ENCODE measurements at places on chromosomes 1 and 21.
A peak's percentile ranks its signal among the peaks of the same experiment; 100 is the strongest.

- peak; percentile 37 for DNase-seq
Measured at GRCh38 chr1:174914991-174915390, 84.8 kb upstream of the CACYBP start.

DNA sequence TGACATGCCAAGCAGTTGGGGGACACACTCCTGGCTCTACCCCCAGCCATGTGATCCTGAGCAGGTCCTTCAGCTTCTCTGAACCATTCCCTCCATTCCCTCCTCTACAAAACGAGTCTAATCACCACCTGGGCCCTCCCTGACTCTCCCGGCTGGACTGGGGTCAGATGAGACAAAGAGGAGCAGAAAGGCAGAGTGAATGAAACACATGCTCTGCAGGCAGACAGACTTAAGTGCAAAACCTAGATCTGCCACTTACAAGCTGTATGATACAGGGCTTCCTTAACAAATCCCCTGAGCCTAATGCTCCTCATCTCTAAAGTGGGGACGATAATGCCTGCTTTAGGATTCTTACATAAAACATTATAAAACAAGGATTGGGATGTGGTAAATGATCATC, 17.3 kb downstream of the RIMS3 start:
- DNase-seq = no peak

GRCh38 chr1:34709547-34709946, 45.3 kb upstream of the GJB5 start:
- DNase-seq = no peak

DNA sequence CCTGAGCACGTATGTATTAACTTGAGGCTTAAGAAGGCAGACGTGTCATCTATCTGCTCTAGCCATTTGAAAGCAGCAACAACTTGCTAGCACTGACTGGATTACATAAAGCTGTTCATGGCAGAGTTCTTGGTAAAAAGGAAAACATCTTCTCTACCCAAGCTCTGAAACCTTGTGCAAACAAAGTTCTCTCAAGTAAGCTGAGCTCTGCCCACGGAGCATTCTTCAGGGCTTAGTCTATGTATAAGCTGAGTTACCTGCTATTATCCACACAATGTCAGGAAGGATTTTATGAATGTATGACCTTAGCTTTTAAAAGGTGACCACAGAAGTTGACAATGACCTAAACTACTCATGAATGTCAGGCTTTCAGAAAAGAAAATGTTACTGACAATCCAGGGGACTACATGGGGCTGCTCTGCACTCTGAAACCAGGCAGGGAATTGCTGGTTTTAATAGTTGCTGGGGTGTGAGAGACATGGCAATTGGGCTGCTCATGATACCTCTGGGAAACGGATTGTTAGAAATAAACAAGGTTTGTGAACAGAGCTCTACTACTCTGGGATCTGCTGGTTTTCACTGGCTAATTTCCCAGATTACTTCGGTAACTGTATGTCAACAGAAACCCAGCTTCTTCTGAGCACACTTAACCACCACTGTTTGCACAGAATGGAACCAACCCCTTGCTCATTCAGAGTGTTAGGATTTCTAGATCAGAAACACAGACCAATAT, 29.6 kb upstream of the CCN1 start:
- no peak for DNase-seq

GRCh38 chr1:226945106-226945857, 5.2 kb downstream of the COQ8A start:
- no peak for DNase-seq

DNA sequence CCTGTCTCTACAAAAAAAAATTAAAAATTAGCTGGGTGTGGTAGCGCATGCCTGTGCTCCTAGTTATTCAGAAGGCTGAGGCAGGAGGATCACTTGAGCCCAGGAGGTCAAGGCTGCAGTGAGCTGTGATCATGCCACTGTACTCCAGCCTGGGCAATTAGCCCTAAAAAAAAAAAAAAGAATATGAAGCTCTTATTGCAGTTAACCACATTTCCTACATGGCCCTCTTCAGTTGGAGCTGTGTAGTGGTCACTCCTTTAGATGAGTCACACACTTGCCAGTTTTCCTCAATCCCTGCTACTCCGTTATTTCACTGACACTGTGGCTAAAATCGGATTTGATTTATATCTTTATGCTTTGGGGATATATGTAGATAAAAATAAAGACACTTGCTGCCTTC, 11.8 kb downstream of the NFYC start:
- DNase-seq = peak; percentile 42

- no peak for DNase-seq
Measured at GRCh38 chr1:182671750-182672486, 12.5 kb downstream of the RGS8 start.

- no peak for DNase-seq
Measured at GRCh38 chr1:151342021-151342420, 5.0 kb downstream of the RFX5 start.

DNA sequence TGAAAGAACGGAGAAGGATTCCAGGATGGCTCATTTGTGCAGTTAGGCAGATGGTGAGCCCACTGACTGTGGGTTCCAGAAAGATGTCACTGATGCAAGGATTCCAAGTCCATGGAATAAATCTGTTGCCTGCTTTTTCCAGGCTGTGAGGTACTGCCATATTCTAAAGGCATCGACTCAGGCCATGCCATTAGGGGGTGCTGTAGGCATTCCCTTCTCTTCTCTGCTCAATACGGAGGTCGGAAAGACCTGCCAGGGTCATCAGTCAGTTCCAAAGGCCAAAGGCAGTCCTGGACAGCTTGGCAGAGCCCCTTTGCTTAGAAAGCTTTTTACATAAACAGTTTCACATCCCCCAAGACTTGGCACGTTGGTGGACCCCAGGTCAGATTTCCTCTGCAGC, 31.7 kb upstream of the TMEM125 start:
- peak; percentile 67 for DNase-seq

DNA sequence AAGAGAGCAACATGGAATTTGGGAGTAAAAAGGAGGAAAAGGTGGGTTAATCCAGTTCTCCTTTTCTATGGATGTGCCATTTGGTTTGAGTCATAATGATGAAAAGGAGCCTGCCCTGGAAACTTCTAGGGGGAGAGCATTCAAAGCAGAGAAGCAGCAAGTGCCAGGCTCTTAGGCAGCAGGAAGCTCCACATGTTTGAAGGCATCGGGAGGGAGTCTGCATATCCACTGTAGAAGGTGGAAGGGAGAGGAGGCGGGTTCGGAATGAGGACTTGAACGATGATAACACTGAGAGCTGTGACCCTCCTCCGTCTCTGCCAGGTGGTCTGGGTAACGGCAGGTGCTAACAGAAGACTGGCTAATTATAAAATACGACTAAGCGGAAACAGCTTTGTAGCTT, 128.2 kb downstream of the RYR2 start:
- DNase-seq = no peak

Data from suppressor macrophage treated with lipopolysaccharide for 1 hour (primary cell).